SK-N-MC (cell line): ENCODE measurements at places on chromosomes 16 and 17.

DNA sequence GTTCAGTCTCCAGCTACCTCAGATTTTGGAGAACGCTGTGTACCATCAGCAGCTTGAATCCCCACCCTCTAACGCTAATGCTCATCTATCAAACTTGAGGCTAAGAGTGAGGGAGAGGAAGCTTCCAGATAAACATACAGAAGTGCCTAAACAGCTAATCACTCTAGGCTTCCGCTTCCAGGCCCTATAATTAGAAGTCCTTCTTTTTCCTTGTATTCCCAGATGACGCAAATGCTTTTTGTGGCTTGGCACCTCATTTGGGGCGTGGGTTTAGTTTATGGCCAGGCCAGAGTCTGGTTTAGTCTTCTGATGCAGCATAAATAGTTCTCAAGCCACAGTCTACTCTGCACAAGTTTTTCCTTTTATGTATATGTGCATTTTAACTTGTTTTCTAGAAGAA is 263.4 kb downstream of the BCAS3 start:
- no peak for DNase-seq

DNA sequence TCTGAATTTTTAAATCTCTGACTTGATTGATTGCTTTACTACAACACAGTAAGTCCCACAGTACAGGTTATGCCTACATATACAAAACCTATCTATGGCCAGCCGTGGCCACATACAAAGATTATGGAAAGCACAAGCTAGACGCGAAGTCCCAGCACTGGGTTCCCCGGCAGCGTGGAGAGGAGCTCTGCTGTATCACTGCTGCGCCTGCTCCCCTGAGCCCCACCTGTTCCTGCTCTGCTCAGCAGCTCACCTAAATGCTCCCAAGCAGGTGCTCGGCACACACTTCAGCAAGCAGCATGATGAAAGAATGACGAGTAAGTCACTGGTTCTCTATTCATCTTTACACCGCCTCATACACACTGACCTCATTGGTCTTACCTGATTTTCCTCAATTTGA is 20.6 kb downstream of the ZDHHC7 start:
- DNase-seq: no peak

DNA sequence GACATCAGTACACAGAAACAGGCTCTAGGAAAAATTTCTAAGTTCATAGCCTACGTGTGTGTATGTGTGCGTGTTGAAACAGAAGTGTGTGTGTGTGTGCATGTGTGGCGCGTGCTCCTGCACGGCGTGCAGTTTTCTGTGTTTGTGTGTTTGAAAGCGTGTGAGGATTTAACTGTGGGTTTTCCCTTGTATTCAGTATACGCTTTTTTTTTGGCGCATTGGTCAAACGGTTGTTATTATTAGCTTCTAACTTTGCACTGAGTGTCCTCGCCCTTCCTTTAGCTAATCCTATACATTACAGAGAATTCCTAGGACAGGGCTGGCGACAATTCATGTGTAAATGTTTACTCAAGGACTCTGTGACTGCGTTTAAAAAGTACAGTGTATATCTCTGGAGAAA is 23.0 kb downstream of the TMC6 start:
- DNase-seq: no peak

- no peak for DNase-seq
These were observed 14.6 kb downstream of the COL1A1 start for GRCh38 chr17:50186661-50187393.

DNA sequence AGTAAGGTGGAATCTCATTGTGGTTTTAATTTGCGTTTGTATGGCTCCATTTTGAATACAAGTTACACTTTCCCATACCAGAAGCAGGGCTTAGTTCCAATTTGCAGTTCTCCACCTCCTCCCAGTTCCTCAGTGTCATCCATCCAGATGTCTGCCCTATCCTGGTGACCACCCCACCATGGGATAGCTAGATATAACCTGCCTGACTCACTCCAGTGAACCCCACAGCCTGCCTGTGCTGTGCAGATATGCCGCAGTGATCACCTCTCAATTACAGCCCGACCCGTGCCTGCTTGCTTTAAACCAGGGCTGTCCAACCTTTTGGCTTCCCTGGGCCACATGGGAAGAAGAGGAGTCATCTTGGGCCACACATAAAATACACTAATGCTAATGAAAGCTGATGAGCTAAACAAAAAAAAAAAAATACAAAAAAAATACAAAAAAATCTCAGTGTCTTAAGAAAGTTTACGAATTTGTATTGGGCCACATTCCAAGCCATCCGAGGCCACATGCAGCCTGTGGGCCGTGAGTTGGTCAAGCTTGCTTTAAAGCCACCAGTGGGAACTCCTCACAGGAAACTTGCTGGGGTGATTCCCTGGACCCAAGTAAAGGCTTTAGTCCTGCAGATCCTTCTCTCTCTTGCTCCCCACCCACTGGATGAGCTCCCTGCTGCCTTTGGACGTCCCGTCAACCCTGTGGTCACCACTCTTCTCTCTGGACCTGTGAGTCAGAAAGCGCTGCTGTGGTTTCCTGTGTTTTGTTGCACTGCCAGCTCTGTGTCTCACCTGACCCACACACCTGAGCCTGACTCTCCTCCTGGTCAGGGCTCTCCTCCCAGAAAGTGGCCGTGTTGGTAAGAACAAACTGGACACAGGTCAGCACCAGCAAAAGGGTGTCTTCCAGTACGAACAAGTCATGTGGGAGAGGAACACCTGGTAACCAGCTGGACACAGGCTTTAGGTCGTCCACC is 83.0 kb downstream of the EMP2 start:
- no peak for DNase-seq

GRCh38 chr16:46729326-46729995 is 18.7 kb downstream of the MYLK3 start:
- DNase-seq: no peak

GRCh38 chr16:87196661-87197060 is 120.5 kb downstream of the C16orf95 start:
- DNase-seq: no peak

DNA sequence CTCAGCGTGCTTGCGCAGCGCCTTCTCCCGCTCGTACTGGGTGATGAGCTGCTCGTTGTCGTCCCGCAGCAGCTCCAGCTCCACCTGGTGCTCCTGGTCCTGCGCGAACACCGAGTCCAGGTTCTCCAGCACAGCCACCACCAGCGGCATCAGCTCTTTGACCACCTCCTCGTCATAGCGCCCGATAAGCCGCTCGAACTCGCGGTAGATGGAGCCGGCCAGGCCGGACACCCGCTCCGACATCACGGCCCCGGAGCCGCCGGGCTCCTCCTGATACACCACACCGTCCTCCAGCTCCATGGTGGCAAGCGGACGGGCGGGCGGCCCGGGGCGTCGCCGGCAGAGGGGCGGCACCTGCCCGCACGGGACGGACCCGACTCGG is 320 bp downstream of the SPAG9 start:
- no peak for DNase-seq

GRCh38 chr17:68035131-68035522 is 408 bp upstream of the KPNA2 start:
- DNase-seq: peak; percentile 56

DNA sequence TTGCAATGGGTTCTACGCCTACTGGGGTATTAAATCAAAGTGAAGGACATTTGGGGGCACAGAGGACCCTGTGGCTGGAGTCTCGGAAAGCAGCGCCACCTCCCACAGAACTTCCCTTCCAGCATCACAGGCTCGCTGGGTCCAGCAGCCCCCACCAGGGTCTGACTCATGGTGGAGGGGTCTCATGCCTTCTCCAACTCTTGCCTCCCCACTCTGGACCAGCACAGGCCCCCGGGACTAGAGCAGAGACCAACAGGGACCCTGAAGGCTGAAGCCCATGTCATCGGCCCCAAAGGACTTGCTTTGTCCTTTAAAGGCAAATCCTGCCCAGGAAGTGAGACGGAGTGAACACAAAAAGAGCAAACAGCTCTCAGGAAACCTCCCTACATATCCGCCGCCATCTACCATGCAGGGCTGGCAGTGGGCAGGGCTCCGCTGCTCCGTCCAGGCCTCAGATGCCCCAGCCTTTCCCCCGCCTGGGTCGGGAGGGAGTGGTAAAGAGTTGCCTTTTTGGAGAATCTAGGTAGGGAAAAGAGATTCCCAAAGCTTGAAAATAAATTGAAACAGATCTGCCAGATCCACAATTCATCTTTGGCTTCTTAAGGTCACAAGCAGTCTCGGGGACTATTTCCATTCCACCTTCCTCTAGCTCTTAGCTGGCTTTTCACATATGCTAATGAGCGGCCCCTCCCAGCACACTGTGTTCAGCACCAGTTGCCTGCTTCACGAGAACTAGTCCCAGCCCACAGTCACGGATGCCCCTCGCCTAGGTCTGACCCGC is 2.1 kb upstream of the GPRC5C start:
- DNase-seq: no peak

DNA sequence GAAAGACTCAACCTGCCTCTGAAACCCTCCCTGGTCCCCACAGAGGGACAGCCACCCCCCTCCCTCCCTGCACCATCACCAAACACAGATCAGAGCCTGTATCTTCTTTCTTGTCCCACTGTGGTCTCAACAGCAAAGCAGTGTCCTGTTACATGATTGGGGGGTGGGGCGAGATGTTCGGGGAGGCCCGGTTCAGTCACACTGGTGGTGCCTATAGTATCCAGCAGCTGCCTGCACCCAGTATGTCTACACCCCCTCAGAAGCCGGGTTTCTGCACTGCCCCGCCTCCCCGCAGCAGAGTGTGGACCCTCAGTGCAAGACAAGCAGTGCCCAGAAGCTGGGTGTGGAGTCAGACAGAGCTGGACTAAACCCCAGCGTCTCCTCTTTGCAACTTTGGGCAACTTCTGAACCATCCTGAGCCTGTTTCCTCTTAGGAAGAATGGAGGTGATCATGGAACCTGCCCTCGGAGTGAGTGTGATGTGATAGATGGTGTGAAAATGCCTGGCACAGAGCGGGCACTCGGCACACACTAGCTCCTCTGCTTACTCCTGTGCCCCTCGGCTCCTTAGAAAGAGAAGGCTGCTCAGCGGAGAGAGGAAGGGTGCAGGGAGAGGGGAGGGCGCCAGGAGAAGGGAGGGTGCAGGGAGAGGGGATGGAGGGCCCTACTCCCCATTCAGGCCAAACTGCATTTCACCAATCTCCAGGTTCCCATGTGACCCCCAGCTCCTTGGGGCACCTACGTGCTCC is 84.0 kb upstream of the TNRC6C start:
- DNase-seq: no peak

DNA sequence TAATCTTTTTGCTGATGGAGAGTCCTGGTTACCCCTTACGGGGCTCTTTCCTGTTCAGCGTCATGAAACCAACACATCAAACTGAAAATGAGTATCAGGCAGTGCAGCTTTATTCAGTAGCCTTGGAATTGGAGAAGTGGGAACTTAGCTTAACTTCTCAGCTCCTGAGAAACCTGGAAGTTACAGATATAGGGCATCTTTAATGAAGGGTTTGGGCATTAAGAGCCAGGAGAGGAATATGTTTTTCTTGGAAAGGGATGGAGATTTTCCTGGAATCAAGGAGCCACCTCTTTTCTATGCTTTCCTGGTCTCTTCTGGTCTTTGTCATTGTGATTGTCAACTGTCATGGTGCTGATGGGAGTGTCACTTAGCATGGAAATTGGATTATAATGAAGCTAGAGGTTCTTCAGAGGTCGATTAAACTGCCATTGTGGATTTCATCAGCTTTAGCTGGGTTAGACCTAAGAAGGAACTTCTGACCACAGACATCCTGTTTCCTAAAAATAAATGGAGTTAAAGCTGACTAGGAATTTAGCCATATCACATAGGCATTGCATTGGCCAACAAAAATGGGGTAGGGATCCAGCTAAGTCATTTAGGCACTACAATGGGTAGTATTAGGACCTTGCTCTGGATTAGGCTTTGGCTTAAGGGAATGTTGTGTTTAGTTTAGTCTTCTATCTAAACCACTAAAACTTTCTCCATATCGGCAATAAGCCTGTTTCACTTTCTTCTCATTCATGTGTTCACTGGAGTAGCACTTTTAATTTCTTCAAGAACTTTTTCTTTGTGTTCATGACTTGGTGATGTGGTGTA is 186.4 kb downstream of the BCAS3 start:
- no peak for DNase-seq

DNA sequence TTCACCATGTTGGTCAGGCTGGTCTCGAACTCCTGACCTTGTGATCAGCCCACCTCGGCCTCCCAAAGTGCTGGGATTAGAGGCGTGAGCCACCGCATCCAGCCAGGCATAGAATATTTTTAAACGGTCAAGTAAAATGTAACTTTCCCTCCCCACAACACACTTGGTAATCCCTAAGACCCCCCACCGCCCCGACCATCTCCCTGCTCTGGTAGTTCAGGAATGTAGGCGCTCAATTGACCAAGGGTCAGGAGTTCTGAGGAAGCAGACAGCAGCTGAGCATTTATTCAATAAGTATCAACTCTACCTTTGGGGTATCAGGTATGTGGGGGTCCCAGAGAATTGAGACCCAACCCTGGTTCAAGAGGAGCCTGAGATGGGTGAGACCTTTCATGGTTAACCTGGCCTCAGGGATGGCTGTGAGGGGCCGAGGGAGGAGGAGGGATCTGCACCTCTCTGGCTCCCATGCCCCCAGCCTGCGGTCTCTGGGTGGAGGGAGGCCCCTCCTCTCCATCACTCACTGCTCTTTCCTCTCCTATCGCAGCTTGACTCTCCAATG is 48.4 kb upstream of the TOB1 start:
- DNase-seq: no peak

GRCh38 chr17:4715063-4715744 is 4.8 kb downstream of the ARRB2 start:
- no peak for DNase-seq

DNA sequence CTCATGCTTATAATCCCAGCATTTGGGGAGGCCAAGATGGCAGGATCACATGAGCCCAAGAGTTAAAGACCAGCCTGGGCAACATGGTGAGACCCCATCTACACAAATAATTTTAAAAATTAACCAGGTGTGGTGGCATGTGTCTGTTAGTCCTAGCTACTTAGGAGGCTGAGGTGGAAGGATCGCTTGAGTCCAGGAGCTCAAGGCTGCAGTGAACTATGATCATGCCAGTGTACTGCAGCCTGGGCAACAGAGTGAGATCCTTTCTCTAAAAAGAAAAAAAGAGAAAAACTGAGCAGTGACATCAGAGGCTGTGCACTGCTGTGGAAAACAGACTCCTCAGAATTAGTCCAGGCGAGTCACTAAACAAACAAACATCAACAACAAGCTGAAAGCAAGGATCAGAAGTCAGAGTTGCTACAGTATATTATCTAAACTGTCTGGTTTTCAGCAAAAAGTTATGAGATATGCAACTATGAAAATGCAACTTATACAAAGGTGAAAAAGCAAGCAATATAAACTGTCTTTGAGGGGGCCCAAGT is 39.3 kb downstream of the CBFB start:
- DNase-seq: no peak

- no peak for DNase-seq
These were observed 234.6 kb upstream of the MON1B start for GRCh38 chr16:76956394-76956793.

GRCh38 chr16:51875834-51876600 is 670.9 kb downstream of the TOX3 start:
- DNase-seq: no peak
